ENCODE measurements at places on chromosomes 13 and 19.

DNA sequence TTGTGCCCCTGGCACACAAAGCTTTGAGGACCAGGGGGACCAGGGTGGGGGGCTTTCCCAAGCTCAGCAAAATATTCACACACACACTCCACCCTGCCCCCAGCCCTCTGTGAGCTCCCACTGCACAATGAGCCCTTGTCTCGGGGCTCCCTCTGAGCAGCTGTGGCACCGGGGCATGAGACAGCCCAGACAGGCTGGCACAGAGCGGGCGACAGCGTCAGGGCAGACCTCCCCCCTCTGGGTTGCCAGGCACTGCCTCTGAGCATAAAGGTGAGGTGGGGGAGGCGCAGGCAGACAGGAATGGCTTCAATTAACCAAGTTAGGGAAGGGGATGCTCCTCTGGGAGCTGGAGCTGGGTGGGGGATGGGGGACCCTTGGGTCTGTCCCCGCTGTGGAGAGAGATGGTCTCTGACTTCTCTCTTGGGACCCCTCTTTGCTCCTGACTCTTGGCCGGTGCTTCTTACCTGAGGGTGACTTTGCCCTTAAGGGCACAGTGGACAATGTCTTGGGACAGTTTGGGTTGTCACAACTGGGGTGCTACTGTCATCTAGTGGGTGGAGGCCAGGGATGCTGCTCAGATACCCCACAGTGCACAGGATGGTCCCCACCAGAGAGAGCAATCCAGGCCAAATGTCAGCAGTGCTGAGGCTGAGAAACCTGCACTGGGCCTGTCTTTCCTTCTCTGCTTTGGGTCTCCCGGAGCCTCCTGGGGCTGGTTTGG lies 30.3 kb downstream of the LYL1 start:
- no peak for DNase-seq

GRCh38 chr13:84303035-84303434 lies 420.8 kb upstream of the SLITRK1 start:
- DNase-seq: no peak

- DNase-seq: peak; percentile 45
These were observed 1.2 kb downstream of the APLP1 start for GRCh38 chr19:35869327-35870123.

GRCh38 chr19:38392707-38393308 lies 4.3 kb downstream of the SPRED3 start:
- DNase-seq: no peak

GRCh38 chr13:26400545-26400944 lies 146.6 kb downstream of the CDK8 start:
- DNase-seq: no peak

- DNase-seq: no peak
These were observed 163.7 kb downstream of the URI1 start for GRCh38 chr19:30105727-30106126.

- DNase-seq: no peak
These were observed 6.2 kb downstream of the ERVK3-1 start for GRCh38 chr19:58311345-58311865.

DNA sequence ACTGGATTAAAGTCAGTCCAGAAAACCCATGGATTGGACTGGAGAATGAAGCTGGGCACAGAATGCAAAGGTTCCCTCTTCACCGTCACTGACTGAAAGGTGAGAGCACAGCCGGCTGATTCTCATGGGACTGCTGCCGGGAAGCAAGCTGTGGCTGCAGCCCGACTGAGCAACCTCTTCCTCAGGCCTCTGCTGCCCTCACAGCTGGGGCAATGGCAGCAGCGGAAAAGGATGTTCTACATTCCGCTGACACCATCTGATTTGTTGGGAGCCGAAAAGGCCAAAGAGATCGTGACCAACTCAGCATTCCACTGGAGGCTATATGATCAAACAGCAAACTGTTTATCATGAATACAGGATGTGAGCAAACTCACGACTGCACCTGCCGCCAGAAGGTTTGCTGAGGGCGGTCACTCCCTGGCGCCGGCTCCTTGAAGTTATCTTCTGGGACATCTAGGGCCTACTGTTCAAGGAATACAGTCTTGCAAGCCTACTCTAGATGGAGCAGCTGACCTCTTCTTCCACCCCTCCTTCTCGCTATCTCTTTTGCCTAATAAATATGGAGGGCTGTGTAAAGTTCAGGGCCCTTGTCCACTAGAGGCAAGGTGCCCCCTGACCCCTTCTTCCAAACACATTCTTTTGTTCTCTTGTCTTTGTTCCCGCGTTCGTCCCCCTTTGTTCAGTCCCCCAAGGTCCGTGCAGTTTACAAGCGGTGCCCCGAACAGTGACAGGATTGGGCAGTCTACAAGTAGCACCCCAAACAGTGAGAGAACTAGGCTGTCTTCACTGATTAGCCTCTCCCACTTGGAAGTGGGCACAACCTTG lies 19.6 kb upstream of the SIGLEC6 start:
- DNase-seq: no peak

DNA sequence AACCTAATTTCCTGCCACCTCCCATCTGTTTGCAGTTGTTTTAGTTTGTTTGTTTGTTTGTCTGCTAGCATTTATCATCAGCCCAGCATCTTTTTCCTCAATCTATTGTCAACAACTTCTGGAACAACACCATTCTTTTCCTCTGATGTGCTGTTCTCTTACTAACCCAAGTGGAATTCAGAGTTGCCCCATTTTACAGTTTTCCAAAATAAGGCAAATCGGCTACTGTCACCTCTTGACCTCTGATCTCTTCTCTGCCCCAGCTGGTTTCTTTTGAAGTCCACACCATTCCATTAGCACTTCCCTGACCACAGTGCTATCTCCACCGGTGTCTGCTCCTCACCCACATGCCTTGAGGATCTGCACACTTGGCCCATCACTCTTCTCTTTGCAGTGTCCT lies 102.4 kb downstream of the EFNB2 start:
- no peak for DNase-seq

GRCh38 chr13:22240716-22241115 lies 569.8 kb downstream of the FGF9 start:
- no peak for DNase-seq

GRCh38 chr19:14030997-14031718 lies 404 bp upstream of the IL27RA start:
- no peak for DNase-seq

DNA sequence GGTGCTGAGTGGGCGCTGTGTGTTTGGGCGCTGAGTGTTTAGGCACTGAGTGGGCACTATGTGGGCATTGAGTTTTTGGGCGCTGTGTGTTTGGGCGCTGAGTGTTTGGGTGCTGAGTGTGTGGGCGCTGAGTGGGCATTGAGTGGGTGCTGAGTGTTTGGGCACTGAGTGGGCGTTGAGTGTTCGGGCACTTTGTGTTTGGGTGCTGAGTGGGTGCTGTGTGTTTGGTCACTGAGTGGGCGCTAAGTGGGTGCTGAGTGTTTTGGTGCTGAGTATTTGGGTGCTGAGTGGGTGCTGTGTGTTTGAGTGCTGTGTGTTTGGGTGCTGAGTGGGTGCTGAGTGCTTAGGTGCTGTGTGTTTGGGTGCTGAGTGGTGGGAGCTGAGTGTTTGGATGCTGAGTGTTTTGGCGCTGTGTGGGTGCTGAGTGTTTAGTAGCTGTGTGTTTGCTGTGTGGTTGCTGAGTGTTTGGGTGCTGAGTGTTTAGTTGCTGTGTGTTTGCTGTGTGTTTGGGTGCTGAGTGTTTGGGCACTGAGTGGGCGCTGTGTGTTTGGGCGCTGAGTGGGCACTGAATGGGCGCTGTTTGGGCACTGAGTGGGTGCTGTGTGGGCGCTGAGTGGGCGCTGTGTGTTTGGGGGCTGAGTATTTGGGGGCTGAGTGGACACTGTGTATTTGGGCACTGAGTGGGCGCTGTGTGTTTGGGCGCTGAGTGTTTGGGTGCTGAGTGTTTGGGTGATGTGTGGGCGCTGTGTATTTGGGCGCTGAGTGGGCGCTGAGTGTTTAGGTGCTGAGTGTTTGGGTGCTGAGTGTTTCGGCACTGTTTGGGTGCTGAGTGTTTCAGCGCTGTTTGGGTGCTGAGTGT lies 47.2 kb upstream of the F7 start:
- no peak for DNase-seq

- DNase-seq: no peak
These were observed 49.9 kb downstream of the TBC1D4 start for GRCh38 chr13:75432045-75432444.

DNA sequence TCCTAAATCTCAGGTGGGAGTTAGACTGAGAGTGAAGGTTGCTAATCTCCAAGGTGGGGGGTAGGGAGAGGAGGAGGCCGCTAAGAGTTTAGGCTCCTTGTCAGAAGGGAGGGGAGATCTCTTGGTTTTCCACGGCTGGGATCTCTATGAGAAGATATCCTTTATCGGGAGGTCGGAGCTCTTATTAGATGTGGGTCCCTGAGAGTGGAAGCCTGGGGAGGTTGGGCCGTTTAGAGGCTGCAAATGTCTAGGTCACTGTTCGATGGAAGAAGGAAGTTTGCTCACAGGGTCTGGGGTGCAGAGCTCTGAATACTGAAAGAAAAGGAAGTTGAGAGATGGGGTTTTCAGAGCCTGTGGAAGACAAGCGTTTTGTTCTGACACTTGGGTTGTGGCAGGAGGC lies 3.8 kb downstream of the MYADM start:
- DNase-seq: no peak

DNA sequence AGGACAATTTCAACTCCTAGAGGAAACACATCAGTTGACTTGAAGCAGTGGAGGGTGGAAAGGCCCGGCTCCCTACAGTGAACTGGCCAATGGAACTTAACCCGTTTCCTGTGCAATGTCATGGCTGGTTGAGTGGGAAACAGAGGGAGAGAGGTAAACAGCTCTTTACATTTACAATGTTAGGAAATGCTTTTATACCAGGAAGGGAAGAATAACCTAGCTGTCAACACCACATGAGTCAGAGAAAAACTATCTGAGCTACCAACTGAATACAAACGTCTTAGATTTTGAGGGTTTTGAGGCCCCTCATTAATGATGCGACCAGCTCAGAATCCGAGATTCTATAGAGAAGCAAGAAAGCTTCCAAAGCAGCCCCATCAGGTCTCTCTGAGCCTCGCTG lies 36.7 kb downstream of the CARD8 start:
- DNase-seq: no peak

DNA sequence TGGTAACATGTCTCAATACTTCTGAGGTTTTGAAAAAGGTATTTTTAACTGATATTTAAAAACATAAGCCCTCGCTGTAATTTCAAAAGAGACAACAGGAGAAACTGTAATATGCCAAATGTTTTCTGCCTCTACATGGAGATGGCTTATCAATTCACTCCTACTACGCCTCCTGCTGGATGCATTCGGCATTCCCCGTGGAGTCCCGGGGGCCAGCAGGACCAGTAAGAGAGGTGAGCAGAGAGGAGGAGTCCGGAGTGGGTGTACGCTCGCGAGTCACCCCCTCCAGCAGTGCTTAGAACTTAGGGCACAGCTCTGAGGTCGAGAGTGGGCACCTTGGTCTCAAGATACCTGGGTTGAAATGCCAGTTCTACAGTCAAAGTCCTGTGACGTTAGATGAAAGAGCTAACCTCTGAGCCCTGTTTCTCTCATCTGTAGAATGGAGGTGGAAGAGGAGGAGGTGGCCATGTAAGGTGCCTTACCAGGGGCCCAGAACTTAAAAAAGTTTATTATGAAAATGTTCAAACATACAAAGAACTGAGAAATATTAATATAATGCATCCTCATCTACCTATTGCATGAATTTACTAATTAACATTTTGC lies 110.2 kb downstream of the STK24 start:
- no peak for DNase-seq

- no peak for DNase-seq
These were observed 982 bp downstream of the ZNF780B start for GRCh38 chr19:40055049-40055448.

GRCh38 chr19:50268041-50268440 lies 61.1 kb downstream of the KCNC3 start:
- DNase-seq: no peak

- no peak for DNase-seq
These were observed 37.2 kb upstream of the SOHLH2 start for GRCh38 chr13:36251526-36251925.

- DNase-seq: no peak
These were observed 17.7 kb downstream of the NFIX start for GRCh38 chr19:13012690-13013608.

DNA sequence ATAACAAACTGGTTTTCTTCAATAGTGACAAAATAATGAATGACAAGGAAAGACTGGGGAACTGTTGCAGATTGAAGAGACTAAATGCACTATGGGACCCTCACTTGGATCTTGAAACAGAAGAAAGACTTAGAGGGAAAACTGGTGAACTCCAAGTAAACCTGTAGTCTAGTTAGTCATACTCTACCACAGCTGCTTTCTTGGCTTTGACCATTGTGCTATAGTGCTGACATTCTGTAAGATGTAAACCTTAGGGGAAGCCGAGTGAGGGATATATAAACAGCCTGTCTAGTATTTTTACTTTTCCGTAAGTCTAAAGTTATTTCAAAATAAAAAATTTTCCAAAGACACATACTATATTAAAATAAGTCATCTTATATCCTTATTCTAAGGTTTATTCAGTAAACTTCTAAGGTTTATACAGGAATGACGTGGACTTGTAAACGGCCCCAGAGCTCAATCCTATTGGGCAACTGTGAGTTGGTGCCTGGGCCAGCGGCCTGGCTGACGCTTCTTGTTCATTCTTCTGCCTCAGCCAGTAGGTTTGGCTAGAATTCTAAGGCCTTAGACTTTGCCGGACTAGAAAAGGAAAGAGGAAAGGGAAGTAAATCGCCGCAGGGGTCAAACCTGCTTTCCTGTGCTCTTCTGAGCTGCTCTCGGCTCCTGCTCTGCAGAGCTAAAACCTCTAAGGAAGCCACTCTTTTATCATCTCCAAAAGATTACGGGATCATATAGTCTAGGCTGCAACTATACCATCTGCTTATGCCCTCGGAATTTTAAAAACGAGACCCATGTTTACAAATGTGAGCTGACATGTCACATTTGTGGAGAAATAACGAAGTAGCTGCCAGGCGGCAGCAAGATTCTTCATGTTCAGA lies 33.6 kb upstream of the UBE2L5 start:
- no peak for DNase-seq

- no peak for DNase-seq
These were observed 285.1 kb downstream of the SPRY2 start for GRCh38 chr13:80055847-80056246.

DNA sequence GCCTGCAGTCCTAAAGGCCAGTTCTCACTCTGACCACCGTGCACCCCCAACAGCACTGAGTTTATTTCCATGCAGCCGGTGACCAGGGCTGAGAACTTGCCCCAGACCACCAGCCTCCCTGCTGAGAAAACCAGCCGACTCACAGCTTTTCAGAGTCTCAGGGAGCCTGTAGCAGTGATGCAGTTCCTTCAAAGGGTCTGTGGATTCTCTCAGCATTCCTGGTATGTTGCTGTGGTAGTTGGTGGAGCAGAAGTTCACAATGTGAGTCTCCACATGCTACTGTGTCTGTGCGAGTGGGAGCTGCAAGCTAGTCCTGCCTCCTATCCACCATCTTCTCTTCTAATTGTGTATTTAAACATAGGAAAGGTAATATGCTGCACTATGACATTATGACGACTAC lies 254.9 kb upstream of the KLF12 start:
- DNase-seq: no peak

DNA sequence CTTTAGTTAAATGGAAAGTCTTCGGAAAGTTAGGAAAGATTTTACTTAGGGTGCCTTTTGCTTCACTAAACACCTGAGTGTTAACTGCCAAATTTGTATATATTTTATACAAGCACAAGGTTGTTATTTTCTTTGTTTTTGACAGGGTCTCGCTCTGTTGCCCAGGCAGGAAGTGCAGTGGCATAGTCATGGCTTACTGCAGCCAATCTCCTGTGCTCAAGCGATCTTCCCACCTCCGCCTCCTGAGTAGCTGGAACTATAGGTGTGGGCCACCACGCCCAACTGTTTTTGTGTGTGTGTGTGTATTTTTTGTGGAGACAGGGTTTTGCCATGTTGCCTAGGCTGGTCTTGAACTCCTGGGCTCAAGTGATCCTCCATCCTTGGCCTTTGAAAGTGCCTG lies 16.2 kb downstream of the KCTD4 start:
- DNase-seq: no peak

GRCh38 chr19:48826606-48827020 lies 9.7 kb downstream of the HSD17B14 start:
- DNase-seq: no peak

Measured in activated naive CD4-positive, alpha-beta T cell (primary cell).